Suprapubic skin (tissue), 4 donors: ENCODE measurements at places on chromosomes 3 and 15. TPM values are rescaled to one million over a fixed set of nuclear protein-coding genes. Genes with fewer than 3 reads are reported as not detected.

GRCh38 chr3:53030619-53031449 is 15.0 kb downstream of the SFMBT1 start:
- H3K27ac ChIP-seq: no peak overlapping the region
- H3K36me3 ChIP-seq: no peaks in the 10 kb centered on the region
- H3K4me3 ChIP-seq: no peak overlapping the region
- no peaks in the 10 kb centered on the region for H3K27me3 ChIP-seq

Gene CHDH
- total RNA-seq: 6.0 TPM

Gene DPH3
- 11.5 TPM for total RNA-seq

DNA sequence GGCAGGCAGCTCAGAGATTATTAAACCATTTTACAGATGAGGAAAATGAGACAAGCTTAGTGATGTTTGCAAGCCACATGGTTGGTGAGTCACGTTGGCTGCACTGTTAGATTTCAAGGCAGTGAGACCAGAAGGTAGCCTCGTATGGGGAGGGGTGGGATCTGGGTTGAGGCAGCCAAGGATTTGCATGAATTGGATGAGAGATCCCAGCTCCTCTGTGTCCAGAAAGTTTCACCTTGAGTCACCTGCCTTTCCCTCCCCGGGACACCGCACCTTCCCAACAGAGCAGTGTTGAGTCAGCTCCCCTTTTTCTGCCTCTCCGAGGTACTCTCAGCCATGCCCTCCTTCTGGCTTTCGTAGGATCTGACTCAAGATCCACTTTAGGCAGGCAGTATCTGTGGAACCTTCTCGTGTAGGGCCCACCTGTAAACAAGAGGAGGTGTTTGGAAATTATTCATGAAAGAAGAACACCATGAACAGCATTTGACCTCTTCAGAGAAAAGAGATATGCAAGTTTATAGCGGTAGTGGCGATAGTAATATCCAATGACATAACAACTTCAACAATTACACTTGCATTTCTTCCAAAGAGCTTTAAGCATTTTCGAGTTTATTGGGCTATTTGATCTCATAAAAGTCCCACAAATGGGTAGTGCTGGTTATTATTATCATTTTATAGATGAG is 46.8 kb upstream of the VPS8 start:
- no peak overlapping the region for H3K4me3 ChIP-seq
- DNase-seq: no peak
- H3K27me3 ChIP-seq: peaks cover 3% of the 10 kb centered on the region
- H3K27ac ChIP-seq: no peak overlapping the region

- DNase-seq: no peak
- H3K27ac ChIP-seq: no peak overlapping the region
- H3K36me3 ChIP-seq: no peaks in the 10 kb centered on the region
- no peaks in the 10 kb centered on the region for H3K4me1 ChIP-seq
- H3K27me3 ChIP-seq: no peaks in the 10 kb centered on the region
- no peak overlapping the region for H3K4me3 ChIP-seq
Observed at GRCh38 chr3:132872711-132873110, 150.5 kb upstream of the NPHP3 start.
